ENCODE measurements at places on chromosomes 4 and X.

GRCh38 chrX:152991123-152991522, 2.8 kb downstream of the PNMA5 start:
- no peaks in the 10 kb centered on the region for H3K36me3 ChIP-seq
- no peak for DNase-seq
- no peaks in the 10 kb centered on the region for H3K27me3 ChIP-seq

DNA sequence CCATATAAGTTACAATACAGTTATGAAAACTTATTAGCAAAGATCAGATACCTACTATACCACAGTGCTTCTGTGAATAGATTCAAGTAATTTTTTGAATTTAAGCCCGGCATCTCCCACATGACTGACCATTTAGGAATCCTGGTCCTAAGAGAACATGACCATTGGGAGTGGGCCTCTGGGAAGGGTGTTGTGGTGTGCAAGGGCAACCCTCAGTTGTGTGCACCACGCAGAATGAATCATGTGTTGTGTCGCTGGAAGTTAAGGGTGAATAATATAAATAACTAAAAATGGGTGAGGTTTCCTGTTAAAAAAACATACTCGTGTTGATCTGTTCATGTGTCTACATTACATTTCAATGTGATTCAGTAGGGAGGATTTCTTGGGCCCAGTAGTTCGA, 15.5 kb downstream of the CPE start:
- H3K4me3 ChIP-seq, result no peak overlapping the region
- DNase-seq, result no peak
- H3K36me3 ChIP-seq, result no peaks in the 10 kb centered on the region
- no peak overlapping the region for H3K27ac ChIP-seq
- H3K27me3 ChIP-seq, result peaks cover 17% of the 10 kb centered on the region
- H3K4me1 ChIP-seq, result no peaks in the 10 kb centered on the region

DNA sequence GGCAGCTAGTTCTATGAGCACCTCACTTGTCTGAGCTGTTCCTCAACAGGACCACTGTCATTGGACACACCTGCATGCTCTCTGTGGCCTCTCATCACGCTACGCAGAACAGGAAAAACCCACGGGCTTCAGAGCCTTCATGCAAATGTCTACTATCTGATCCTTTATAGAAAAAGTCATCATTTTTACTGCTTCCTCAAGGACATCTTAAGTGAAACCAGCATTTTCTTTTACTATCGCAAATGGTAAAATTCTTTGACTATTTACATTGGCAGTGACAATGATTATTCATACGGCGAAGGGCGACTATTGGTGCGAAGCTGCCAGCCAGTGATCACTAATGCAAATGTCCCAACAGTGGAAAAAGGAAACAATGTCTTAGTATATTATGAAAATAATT, 147.0 kb downstream of the AFAP1 start:
- no peak for DNase-seq
- no peak overlapping the region for H3K27ac ChIP-seq
- H3K4me1 ChIP-seq, result no peaks in the 10 kb centered on the region
- no peak overlapping the region for H3K4me3 ChIP-seq
- no peaks in the 10 kb centered on the region for H3K36me3 ChIP-seq

DNA sequence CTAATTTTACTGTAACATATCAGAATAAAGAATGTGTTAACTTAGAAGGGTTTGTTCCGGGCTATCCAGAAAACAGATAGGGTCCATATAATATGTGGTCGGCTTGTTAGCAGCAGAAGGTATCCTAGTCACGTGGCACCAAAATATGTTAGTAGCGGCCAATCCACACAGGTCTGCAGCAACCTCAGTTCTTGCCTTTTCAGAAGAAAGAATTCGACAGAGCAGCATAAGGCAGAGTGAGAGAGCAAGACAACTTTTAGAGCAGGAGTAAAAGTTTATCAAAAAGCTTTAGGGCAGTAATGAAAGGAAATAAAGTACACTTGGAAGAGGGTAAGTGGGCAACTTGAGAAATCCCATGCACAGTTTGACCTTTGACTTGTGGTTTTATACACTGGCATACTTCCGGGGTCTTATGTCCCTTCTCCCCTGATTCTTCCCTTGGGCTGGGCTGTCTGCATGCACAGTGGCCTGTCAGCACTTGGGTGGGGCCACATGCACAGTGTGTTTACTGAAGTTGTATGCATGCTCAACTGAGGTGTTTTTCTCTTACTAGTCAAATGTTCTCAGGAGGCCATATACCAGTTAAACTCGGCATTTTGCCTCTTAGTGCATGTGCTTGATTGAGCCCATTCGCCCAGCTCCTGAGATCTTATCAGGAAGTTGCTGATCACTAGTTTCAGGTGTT, 37.0 kb upstream of the ABCG2 start:
- H3K4me3 ChIP-seq, result no peak overlapping the region
- no peak for DNase-seq
- no peaks in the 10 kb centered on the region for H3K36me3 ChIP-seq
- peaks cover 4% of the 10 kb centered on the region for H3K27me3 ChIP-seq
- peaks cover 2% of the 10 kb centered on the region for H3K4me1 ChIP-seq

DNA sequence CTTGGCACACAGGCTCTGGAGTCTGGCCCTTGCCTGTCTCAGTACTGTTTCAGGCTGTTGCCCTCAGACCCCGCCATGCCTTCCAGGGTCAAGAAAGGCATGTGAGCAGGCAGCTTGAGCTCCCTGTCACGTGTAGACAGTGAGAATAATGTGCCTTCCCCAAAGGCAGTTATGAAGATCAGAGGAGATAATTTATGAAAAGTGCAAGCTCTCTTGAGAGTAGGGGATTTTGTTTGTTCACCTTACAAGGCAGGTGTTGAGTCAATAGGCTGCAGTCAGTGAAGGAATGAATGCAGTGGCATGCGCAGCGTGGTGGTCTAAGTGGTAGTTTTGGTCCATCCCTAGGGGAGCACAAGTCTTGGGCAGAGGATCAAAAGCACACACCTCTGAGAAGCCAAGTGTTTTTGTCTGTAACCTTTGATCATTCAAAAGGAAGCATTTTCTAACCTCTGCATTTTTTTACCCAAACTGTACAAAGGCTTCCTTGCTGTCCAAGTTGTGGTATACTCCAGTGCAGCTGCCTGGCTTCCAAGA, 14.4 kb downstream of the HADH start:
- no peak overlapping the region for H3K27ac ChIP-seq
- no peak overlapping the region for H3K4me3 ChIP-seq
- DNase-seq, result no peak

DNA sequence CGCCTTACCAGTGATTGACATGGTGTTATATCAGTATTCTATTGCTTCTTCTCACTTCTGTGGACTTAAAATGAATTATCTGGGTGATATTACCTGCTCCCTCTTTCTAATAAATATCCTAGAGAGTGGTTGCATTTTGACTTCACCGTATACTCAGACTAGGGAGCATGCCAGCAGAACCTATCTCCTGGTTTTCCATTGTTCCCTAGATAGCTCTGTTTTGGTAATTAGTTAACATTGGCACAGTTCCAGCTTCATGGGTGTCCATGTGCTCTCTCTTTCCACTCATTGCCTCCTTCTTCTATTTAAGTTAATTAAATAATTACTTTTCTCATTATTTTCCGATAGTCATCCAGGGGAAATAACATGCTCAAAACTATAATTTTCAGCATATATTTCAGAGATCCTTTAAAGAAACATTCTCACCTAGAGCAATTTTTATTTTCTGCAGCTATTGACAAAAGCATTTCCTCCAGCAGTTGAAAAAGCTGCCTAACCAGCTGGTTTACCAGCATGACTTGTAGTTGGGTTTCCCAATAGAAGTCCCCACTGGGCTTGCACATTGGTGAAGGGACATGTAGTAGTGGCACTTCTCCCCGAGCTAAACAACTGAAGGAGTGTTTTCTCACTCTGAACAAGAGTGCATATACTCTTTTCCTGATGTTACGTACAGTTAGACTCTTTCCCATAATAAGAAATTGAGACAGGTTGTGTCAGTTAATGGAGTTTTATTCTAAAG, 27.9 kb upstream of the PAPSS1 start:
- H3K27ac ChIP-seq, result no peak overlapping the region
- no peaks in the 10 kb centered on the region for H3K36me3 ChIP-seq

DNA sequence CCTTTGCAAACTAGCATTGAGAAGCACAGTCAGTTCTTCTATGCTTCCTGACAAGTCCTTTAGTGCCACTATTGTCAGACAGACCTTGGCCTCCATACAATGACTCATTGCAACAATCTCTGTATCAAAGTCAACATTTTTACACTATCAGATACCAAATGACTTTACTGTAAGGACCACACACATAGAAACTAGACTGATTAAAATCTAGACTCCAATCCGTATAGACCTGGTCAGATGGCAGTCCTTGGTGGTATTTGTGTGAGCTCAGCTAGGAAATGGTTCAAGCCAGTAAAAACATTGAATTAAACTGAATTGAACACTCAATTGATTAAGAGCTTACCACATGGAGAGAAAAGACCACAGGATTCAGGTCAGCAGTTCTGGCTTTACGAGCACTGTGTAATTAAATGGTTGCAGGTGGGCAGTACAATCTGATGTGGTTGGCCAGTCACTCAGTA, 549.8 kb upstream of the LCORL start:
- H3K4me3 ChIP-seq, result no peak overlapping the region
- no peaks in the 10 kb centered on the region for H3K4me1 ChIP-seq
- no peaks in the 10 kb centered on the region for H3K36me3 ChIP-seq
- no peak overlapping the region for H3K27ac ChIP-seq
- DNase-seq, result no peak
- H3K27me3 ChIP-seq, result no peaks in the 10 kb centered on the region

DNA sequence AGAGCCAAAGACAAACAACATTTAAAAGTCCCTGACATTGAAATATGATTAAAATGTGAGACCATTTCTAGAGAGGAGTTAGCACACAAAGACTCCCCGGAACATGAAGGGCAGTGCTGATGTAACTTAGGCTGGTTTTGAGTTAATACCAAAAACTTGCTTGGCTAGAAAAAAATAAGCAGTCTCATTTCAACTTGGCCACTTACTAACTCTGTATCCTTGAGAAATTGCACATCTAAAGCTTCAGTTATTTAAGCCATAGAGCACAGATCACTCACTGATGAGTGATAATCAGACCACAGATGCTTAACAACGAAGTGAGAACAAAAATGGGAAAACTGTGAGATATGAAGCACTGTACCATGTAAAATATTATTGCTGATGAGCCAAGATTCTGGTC, 65.9 kb upstream of the MAOA start:
- H3K36me3 ChIP-seq, result no peaks in the 10 kb centered on the region
- H3K4me3 ChIP-seq, result no peak overlapping the region
- H3K4me1 ChIP-seq, result no peaks in the 10 kb centered on the region
- no peak overlapping the region for H3K27ac ChIP-seq
- no peak for DNase-seq

GRCh38 chr4:77073981-77074380, 1.8 kb downstream of the CCNI start:
- H3K27ac ChIP-seq, result no peak overlapping the region
- H3K27me3 ChIP-seq, result no peaks in the 10 kb centered on the region
- peaks cover 27% of the 10 kb centered on the region for H3K4me1 ChIP-seq
- DNase-seq, result no peak
- peaks cover 12% of the 10 kb centered on the region for H3K36me3 ChIP-seq

DNA sequence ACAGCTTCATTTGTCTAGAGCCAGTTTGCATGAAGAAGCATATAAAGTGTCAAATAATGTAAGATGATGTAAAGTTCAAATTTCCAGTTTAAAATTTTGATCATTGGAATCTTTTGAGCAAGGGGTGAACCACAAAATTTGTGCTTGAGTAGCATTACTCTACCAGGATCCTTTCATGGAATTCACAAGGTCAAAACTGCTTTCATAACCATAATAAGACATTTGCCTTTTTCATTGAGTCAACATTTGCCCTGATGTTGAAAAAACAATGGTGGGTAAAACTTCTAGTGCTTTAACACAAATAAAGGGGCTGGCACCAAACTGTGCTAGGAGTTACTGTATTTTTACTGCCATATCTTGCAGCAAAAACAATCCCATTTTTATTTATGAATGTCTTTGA, 142.2 kb downstream of the GLRA3 start:
- no peak for DNase-seq
- no peaks in the 10 kb centered on the region for H3K27me3 ChIP-seq
- no peak overlapping the region for H3K4me3 ChIP-seq
- H3K36me3 ChIP-seq, result no peaks in the 10 kb centered on the region
- no peaks in the 10 kb centered on the region for H3K4me1 ChIP-seq

- DNase-seq, result no peak
- no peaks in the 10 kb centered on the region for H3K4me1 ChIP-seq
- no peak overlapping the region for H3K4me3 ChIP-seq
- H3K27ac ChIP-seq, result no peak overlapping the region
- H3K36me3 ChIP-seq, result no peaks in the 10 kb centered on the region
- no peaks in the 10 kb centered on the region for H3K27me3 ChIP-seq
Observed at GRCh38 chrX:108511721-108512120, 72.1 kb downstream of the COL4A5 start.

DNA sequence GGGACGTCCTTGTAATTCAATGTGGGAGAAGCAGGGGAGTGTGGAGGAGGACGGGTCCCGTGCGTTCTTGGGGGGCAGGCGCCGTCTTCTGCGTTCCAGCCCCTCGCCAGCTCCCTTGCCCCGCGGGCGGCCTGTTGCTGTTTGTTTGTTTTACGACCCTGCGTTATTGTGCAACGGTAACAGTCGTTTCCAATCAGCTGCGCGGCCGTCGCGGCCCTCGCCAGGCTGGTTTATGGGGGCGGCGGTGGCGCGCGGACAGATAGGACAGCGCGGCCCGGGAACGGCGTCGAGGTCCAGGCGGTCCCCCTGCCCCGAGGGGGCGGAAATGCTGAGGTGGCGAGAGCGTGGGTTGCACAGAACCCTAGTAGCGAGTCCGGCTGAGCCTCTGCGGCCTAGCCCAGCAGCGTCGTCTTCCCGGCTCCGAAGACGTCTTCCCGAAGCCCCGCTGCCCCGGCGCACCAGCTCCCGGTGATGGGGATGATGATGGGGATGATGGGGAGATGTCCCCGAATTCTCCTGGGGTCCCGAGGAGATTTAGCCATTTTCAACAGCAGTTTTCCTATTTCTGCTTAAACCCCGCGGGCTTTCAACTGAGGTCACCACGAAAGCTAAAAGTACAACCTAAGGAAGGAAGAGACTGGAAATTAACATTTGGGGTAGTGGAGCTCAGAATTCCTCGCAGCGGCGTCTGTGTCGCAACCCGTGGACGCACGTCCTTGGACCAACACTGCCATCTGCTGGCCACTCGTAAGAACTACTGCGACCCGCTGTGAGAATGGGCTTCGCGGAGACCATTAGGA, 4.8 kb downstream of the PDGFRA start:
- peak; percentile 65 for DNase-seq
- H3K27me3 ChIP-seq, result peaks cover 56% of the 10 kb centered on the region
- peak overlapping the region; percentile 72 for H3K4me3 ChIP-seq
- H3K36me3 ChIP-seq, result no peaks in the 10 kb centered on the region
- no peak overlapping the region for H3K27ac ChIP-seq

- H3K36me3 ChIP-seq, result no peaks in the 10 kb centered on the region
- no peaks in the 10 kb centered on the region for H3K27me3 ChIP-seq
- no peak overlapping the region for H3K4me3 ChIP-seq
- H3K27ac ChIP-seq, result no peak overlapping the region
- no peaks in the 10 kb centered on the region for H3K4me1 ChIP-seq
Observed at GRCh38 chrX:22177950-22178515, 94.7 kb upstream of the CBLL2 start.

DNA sequence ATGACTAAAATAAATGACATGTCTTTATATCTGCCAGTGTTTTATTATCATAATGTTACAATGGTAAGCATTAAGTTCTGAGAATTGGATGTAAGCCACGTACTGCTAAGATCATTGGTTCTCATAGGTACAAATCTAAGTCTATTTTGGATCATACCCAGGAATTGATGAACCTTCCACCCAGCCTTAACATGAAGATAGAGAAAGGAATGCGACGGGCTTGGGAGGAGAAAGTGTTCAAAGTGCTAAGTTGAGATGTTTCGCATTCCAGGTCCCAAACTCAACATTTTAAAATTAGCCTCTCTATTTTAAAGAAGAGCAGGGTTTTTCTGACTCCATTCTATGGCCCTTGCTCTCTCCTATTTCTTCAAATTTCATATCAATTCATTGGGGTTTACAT, 54.9 kb upstream of the FRAS1 start:
- DNase-seq, result no peak
- peaks cover 15% of the 10 kb centered on the region for H3K27me3 ChIP-seq
- H3K36me3 ChIP-seq, result no peaks in the 10 kb centered on the region
- H3K4me1 ChIP-seq, result no peaks in the 10 kb centered on the region
